GM12865 (cell line): ENCODE measurements at places on chromosomes 2 and 18.

GRCh38 chr2:190563109-190563508 is 28.6 kb upstream of the NEMP2 start:
- no peak for DNase-seq

DNA sequence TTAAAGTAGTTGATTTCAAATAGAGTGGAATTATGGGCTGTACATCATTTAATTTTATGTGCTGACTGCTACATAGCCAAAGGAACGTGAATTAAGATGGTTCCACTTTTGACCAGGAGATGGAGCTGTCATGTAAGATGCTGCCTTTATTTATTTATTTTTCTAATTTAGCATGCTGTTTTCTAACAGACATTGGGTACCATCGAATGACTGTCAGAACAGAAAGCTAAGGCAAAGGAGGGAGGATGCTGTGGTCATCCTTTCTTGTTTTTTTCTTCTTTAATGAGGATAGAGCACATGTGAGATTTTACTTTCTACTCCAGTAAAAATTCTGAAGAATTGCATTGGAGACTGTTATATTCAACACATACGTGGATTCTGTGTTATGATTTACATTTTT is at the start of gene SCN2A:
Gene SCN2A, plus strand, starts transcription at position 185 of the 400 bp plus-strand sequence. CDS start 56,410 bp downstream, outside the sequence.
- peak; percentile 65 for DNase-seq

DNA sequence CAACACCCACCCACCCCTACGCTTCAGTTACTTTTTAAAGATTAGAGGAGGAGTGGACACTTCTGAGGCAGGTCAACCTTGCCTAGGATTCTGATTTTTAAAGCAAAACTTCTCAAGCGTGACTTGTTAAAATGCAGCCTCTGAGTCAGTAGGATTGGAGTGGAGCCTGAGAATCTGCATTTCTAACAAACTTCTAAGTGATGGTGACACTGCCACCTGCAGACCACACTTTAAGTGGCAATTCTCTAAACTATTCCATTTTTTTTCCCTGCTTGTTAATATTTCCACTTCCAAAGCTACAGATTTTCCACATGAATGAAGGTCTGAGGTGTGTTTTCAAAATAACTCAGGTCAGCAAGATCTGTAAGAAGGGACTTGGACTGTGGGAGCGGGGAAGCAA is 171.1 kb upstream of the CCDC150 start:
- peak; percentile 16 for DNase-seq

- no peak for DNase-seq
Observed at GRCh38 chr2:5803547-5803946, 111.4 kb downstream of the SOX11 start.

DNA sequence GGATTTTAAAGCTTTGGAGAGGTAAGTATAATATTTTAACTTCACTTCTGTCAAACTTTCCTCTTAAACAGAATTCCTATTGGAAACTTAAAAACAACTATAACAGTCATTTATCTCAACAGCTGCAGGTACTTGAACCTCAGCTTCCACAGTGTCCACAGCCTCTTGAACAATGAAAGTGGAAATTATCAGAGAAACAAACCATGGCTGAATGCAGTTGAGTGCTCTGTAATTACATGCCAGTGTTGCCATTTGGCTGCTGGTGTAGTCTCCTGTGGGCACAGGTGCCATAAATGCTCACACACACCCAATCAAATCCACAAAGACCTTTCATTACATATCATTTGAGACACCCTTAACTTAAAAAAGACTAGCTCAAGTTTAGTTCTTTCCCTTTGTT is 125.1 kb downstream of the CPS1 start:
- no peak for DNase-seq

- peak; percentile 20 for DNase-seq
Observed at GRCh38 chr18:62445386-62445917, 77.4 kb upstream of the ZCCHC2 start.

GRCh38 chr2:159792599-159792998 is 5.4 kb downstream of the CD302 start:
- DNase-seq, result no peak

DNA sequence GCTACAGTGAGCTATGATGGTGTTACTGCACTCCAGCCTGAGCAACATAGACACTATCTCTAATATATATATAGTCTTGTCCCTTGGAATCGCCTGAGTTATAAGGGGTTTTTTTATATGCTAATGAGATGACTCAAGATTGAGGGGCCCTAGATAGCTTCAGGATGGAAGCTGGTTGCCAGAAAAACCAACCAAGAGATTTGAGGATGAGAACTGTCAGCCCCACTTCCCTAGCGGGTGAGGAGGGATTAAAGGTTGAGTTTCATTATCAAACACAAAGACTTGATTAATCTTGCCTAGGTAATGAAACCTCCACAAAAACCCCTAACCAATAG is 12.6 kb upstream of the GALM start:
- no peak for DNase-seq

DNA sequence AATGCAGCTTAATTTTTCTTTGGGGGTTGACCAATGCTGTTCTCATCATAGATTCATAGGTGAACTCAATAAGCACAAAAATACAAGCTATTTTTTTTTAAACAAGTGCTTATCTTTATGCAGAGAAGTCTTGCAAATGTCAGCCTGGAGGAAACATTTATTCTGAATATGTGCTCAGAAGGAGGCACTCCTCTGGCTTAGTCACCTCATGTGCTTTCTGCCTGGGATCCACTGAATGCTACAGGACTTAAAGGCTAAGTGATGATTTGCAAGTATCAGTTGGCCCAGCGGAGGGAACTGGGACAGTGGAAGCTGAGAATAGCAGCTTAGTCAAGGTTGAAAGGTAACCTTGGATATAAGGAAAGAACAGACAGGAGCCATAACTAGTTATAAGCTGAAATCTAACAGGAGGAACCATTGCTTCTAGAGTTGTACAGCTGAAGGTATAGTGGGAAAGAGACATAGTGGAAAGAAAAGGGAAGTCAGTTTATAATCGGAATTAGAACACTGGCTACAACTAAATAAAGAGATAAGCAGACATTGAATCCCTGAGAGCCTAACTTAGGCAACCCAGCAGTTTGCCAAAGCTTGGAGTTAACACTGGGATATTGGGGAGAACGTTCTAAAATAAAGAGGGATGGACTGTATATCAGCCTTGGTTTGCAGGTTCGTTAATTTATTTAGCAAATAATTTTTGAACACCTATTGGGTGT is 488.7 kb downstream of the SUCLG1 start:
- DNase-seq, result no peak

DNA sequence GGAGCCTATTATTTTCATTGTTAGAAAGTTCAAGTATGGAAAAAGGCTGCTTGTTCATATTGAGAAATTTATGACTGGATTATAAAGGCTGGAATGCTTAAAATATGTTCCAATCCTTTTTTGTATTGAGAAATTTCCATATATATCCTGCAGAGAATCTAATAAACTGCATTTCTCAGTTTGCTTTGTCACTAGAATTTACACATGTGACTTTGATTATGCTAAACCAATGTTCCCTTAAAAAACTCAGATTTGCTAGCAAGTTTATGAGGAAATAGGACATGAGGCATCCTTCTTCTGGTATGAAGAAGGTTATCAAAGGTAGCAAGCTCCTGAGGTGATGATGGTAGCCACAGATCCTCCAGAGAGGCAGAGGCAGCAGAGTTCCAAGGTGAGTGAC is 29.2 kb upstream of the DSEL start:
- DNase-seq, result no peak

DNA sequence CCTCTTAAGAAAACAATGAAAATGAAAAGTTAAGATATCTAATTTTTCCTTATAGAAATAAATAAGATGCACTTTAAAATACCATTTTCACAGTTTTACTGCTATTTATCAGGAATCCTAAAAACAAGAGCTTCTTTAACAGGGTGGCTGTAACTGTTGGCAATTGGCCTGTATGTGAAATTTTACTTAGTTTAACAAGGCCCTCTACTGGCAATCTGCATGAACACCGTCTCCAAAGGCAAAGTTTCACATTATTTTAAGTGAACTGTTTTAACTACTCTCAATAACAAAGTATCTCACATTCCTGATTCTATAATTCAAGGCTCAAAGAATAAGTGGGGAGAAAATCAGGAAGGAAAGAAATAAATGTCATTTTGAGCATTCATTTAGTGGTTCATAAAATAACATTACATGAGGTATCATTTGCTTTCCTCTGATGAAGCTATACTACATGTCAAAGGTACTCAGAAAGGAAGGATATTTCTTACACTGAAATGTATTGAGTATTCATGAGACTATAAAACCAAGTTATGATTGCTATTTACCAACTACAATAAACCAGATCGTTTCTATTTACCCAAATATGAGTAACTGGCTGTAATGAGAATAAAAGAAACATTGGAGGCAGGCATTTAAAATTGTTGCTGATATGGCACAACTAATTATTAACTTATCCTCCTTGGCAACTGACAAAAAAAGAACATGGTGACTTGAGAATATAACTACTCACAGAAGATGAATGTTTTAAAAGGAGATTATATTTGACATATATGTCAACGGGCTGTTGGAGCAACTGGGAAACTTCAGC is 7.0 kb downstream of the NCKAP5 start:
- peak; percentile 46 for DNase-seq

GRCh38 chr18:62998443-62998842 is 283.1 kb downstream of the PHLPP1 start:
- peak; percentile 16 for DNase-seq

DNA sequence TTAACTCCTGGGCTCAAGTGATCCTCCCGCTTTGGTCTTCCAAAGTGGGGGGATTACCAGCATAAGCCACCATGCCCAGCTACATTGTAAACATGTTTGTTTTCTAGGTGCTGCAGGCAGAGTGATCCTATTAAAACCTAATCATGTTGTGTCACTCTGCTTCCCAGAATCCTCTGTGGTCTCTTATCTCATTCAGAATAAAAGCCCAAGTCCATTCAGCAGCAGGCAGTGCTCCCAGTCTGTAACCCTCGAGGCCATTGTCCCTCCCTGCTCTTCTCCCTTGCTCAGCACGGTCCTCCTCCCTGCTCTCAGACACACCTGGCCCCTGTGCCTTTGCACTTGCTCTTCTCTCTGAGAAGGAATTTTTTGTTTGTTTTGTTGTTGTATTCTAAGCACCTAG is 11.1 kb upstream of the CABYR start:
- DNase-seq, result no peak

- DNase-seq, result no peak
Observed at GRCh38 chr2:201790989-201791388, 10.3 kb upstream of the ALS2 start.

GRCh38 chr2:163775304-163775703 is 39.5 kb upstream of the FIGN start:
- DNase-seq, result no peak

DNA sequence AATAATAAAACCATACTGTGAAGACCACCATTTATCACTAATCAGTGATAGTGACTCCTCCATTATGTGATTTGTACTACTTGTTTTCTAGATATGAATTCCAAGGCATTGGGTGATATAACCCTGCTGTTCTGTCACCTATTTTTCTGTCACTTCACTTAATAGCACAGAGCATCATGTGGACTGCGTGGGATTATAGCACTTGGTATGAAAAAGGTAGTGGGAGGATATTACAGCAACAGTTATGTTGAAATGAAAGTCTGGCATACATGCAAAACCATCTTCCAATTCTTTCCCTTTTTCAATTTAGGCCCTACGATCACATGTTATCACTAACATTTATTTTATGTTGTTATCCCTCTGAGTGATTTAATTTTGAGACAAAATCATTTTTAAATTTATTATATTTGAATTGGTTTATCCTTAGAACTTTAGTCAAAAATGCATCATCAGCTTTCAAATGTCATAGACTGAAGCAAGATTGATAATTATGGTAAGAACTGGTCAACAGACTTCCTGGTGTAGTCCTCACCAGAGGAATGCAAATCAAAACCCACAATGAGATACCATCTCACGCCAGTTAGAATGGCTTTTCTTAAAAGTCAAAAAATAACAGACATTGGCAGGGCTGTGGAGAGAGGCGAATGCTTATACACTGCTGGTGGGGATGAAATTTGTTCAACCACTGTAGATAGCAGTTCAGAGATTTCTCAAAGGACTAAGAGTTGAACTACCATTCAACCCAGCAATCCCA is 242.6 kb downstream of the IKZF2 start:
- DNase-seq, result no peak

- DNase-seq, result no peak
Observed at GRCh38 chr2:47676261-47676926, 106.6 kb upstream of the MSH6 start.

GRCh38 chr2:180246268-180246667 is 239.2 kb upstream of the CWC22 start:
- DNase-seq, result no peak

DNA sequence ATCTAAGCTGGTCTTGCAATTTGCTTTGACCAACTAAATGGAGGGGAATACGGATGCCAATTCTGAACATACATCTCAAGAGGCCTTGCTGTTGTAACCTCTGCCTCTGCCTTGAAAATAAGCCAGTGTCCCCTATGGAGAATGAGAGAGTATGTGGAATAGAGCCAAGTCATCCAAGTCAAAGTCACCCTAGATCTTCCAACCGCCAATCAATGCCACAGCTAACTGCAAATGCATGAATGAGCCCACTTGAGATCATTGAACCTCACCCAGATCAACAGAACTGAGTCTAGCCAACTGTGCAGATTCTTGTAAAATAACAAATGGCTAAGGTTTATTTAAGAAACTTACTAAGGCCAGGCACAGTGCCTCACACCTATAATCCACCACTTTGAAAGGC is 139.8 kb upstream of the TANK start:
- no peak for DNase-seq

GRCh38 chr2:186868344-186868743 is 19.4 kb upstream of the ZSWIM2 start:
- no peak for DNase-seq

DNA sequence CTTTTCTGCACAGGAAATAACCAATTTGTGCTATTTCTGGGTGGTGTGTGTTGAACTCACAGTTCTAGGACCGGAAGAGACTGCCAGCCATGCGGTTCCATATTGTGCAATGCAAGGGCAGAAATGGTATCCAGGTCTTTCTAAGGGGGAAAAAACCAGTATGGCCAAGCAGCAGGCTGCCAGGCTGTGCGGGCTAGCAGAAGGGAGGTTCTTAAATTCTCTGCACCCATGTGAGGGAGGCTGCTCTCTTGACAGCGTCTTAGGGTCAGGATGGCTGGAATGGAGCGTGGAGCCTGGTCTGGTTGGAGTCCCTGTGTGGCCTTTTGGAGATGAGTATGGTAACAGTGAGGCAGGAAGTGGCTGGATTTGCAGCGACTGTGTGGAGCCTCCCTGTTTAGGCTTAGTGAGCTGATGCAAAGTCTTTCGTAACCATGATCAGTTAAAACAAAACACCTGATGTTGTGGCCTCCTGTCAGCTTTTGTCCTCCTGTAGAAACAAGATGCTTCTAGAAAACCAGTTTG is 52.6 kb downstream of the NCK2 start:
- DNase-seq, result peak; percentile 92

GRCh38 chr2:114700440-114700839 is 258.0 kb downstream of the DPP10 start:
- no peak for DNase-seq

DNA sequence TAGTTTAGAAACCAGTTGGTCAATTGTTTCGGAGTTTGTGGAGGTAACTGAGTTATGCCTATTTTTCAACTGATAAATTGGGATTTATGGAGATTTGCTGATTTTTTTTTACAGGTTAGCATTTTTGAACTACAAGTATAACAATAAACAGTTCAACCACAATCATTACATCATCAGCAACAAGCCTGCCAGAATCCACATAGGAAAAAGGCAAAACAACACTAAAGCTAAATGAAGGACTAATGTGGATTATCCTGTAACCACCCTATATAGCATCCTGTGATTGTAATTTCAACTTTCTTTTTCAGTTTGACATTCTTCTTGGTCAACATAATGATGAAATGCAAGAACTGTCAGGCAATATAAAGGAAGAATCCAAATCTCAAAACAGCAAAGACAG is 76.5 kb downstream of the CCDC102B start:
- DNase-seq, result no peak
